Fibroblast of skin of right biceps (primary cell): ENCODE measurements at places on chromosomes 6 and 20.

DNA sequence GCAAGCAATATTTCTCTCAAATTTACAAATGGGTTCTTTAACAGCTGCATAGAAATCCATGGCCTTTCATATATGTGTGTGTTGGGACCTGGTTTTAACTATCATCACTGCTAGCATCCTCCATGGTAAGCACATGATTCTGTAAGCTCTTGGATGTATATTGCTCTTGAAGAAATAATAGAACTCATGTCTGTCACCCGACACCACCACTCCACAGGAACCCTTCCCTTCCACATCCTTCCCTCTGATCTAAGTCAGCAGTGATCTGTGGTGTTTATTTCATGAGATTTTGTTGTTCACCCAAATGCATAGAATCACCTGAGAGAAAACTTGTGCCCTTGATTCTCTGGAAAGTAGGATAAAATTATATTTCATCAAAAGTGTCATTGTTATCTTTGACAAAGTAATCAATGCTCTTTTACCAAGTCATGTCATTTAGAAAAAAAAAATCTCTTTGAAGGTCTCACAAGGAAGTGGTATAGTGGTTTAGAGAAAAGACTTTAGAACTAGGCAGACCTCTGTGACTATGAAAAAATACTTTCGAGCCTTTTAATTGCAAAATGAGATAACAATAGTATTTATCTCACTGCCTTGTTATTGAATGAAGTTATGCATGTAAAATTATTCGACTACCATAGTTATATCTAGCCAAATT is 649.8 kb upstream of the SLC35B3 start:
- no peak for DNase-seq

DNA sequence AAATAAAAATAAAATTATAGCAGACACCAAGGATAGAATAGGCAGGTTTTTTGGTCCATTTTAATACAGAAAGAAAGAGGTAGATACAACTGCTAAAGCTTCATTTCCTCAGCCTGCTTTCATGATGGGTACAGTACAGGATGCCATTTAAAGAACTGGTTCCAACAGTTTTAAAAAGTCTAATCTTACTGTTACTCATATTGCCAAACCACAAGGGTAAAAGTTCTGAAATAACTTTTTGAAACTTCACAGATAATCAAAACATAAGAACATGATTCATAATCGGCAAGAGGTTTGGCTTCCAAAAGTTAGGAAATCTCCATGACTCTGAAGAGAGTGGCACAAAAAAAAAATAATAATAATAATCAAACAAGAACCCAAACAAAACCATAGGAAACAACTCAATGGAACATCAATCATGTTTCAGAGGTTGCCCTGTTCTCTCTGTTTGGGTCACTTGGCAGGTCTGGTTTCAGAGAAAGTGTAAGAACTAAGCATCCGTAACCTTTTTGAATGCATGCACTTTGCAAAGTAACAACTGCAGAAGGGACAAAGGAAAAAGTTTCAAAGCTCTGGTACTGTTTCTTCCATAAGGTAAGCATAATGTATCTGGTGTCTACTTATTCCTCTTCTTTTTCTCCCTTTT is 79.7 kb downstream of the SMLR1 start:
- DNase-seq = peak; percentile 62

DNA sequence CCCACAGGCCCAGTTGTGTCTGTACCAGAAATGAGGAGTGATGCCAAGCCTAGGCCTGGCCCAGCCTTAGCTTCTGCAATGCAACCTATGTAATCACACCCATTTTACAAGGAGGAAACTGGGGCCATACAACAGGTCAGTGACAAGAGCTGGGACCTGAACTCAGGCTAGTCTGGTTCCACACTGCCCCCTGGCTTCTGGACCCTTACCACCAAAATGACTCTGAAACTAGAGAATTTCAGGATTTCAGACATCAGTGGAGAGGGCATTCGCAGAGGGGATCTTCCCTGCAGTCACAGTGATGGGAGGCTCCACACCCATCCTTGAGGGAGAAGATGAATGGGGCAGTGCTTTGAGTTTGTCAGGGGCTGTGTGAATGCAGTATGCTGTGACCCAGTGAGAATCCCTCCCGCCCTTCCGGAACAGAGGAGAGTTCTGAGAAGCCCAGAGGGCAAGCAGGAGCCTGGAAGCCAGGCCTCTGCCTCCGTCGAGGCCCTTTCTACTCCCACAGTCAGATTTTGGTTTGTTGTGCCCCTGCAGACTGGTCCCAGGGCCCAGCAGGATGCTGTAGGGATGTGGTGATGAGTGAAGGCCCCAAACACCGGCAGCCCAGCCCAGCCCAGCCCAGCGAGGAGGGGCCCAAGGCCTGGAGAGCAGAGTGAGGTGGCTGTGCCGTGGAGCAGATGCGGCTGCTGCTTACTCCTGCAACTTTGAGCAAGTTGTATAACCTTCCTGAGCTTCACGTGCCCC is 48.1 kb upstream of the MYL9 start:
- DNase-seq = no peak

GRCh38 chr20:3483784-3484183 is 13.0 kb downstream of the ATRN start:
- DNase-seq = peak; percentile 35

DNA sequence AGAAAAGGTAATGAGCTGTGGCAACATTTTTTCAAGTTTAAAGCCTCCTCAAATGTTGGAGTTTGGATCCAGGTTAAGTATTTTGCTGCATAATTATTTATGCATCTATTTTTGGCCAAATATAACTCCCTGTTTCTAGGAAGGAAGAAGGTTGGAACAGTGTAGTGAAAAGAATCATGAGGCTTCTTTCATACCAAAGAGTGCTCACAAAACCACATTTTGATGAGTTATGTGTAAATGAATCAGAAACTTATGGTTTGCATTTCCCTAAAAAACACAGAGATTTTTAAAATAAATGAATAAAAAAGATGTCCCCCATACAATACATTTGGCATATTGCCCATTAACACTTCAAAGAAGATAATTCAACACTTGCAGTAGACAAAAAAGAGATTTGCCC is 246.9 kb upstream of the PRDM1 start:
- peak; percentile 68 for DNase-seq

DNA sequence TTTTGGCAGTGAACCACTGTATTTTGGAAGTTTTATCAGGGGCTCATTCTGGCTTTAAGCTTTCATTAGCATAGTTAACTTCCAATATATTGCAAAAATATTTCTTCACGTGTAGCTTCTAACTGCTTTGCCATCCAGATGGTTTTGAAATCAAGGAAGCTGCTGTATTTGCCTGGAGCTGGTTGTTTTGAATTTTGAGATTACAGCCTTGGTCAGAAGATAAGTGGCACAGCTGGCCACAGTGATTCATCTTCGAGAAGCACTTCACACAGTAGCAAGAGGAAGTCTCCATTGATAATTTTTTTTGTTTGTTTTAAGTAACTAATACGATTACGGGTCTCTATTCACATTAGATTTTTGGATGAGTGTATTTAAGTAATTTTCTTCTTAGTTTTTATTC is 3.8 kb downstream of the APCDD1L start:
- DNase-seq = peak; percentile 16

- peak; percentile 32 for DNase-seq
These were observed 179.7 kb upstream of the MYLIP start for GRCh38 chr6:15948930-15949900.

DNA sequence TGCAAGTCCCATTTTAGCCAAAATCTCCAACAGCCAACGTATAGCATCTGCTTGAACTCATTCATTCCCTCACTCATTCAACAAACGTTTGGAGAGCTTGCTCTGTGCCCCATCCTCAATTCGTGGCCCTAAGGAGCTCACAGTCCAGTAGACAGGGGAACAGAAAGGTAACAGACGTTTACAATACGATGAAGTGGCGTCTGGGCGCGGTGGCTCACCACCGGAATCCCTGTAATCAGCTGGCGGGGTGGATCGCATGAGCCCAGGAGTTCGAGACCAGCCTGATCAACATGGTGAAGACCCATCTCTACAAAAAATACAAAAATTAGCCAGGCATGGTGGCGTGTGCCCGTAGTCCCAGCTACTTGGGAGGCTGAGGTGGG is 790 bp upstream of the E2F1 start:
- no peak for DNase-seq

- DNase-seq = no peak
These were observed 157.2 kb downstream of the ZDHHC14 start for GRCh38 chr6:157538168-157538567.

DNA sequence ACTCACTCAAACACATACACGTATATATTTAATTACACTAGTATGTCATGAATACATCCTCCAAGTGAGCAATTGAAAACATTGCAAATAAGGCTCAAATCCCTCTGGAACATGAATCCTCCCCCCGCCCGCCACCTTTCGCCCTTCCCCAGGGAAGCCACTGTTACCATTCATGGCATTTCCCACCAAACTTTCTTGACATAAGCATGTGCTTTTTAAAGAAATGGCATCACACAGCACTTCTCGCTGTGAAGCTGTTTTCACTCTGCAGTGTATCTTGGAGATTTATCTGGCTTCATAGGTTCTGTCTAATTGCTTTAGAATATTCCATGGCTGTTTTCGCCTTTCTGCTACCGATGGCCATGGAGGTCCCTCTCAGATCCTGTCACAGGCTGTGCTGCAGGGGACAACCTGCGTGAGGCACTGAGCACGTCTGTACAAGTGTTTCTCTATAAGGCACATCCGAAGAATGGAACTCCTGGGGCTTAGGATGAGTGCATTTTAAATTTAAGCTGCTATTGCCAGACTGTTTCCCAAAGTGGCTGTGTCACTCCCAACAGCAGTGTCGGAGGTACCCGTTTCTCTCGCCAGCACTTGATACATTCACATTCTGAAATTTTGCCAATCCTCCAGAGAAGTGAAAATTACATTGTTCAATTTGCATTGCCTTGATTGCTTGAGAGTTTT is 22.2 kb upstream of the PHACTR3 start:
- DNase-seq = peak; percentile 31

DNA sequence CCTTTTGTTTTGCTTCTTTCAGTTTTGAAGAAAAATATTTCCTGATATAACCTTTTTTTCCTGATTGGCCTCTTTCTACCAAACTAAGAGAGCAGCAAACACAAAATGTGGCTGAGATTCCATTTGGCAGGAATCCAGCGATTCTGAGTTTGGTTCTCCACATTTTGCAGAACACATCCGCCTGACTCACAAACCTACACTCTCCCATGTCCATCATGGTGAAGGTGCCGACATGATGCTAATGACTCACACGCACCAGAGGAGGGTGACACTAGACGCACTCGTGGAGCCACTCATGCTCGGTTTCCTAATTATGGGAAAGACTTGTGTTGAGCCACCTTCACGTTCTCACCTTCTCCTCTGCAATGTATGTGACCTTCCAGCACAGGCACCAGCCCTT is 45.9 kb upstream of the DUSP22 start:
- peak; percentile 58 for DNase-seq

DNA sequence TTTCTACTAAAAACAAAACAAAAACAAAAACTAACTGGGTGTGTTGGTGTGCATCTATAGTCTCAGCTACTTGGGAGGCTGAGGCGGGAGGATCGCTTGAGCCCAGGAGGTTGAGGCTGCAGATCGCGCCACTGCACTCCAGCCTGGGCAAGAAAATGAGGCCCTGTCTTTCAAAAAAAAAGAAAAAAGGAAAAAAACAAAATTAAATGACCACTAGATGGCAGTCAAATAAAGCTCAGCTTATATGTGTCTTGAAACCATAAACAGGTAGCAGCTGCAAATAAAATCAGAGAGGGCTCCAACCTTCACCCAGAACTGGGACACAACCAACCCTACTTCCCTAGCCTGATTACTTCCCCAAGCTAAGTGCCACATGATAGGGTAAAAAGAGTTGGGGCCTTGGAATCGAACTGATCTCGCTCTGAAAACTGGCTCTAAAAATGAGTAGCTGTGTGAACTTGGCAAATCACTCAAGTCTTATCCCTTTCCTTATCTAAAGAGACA is 67.1 kb upstream of the ADGRF4 start:
- peak; percentile 42 for DNase-seq

DNA sequence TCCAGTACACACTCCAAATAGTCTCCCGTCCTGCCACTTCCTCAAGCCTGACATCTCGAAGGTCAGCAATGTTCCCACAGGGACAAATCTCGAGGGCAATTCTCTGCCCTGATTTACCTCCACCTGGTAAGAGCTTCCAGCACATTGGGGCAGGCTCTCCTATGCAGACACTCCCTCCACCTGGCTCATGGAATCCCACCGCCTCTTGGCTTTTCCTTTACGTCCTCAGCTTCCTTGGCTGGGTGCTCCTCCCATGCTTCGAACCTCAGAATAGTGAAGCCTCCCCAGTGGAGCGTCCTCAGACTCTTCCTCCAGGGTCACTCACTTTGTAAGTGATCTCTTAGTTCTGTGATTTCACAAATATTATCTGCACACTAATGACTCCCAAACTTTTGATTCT is 205.2 kb upstream of the ECI2 start:
- DNase-seq = no peak

- no peak for DNase-seq
These were observed at the start of gene VNN1 for GRCh38 chr6:132713352-132714134. Gene VNN1 (minus strand): TSS chr6:132714055. CDS start chr6:132714035, 20 bp downstream.

- no peak for DNase-seq
These were observed 126.1 kb upstream of the LAMP5 start for GRCh38 chr20:9388160-9388812.

GRCh38 chr6:56838965-56839364 is 115.9 kb upstream of the BEND6 start:
- DNase-seq = no peak

GRCh38 chr6:162998777-162999176 is 271.0 kb downstream of the PACRG start:
- no peak for DNase-seq

DNA sequence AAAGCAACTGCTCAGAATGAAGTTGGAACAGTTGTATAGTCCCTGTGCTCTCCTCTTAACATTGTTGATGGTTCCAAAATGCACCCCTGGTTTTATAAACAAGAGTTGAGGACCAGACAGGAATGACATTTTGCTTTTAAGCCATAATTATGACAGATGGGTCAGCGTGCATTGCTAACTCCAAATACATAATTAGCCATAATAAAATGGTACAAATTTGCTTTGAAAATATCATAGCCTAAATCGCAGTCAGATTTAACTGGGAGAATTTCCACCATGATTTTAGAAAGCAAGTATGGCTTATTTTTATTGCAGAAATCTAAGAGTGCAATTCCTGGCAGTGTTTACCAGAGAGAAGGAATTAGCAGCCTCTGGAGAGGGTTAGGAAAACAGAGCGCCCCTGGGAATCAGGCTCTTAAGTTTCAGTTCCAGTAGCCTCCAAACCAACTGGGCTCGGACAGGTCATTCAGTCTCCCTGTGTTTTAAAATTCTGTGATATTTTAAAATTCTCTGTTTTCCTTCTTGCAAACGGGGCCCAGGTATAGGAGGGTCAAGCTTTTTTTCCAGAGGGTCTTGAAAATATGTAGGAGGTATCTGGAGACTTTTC is 302.3 kb downstream of the TBC1D7 start:
- DNase-seq = no peak

GRCh38 chr6:159844737-159845645 is 44.9 kb downstream of the PNLDC1 start:
- DNase-seq = no peak

GRCh38 chr6:111263837-111264236 is 176.5 kb downstream of the SLC16A10 start:
- DNase-seq = peak; percentile 83
